ENCODE measurements at places on chromosomes 3 and 15.

DNA sequence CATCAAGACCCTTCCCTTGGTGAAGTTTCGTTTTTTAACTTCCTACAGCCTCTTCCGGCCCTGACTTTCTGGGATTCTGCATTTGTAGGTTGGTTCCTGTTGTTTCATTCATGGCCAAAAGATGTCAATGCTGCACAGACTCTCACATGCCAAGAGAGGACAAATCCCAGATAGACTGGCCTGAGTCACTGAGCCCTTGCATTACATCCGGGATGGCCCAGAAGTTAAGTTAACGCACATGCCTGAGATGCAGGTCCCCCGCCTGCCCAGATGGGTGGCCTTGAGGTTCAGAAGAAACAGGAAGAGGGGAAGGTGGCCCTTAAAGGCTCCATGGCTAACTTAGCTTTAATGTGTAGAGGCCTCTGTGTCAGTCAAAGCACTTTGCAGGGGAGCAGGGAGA is 51.6 kb upstream of the SRGAP3 start:
- no peak for DNase-seq

- peak; percentile 25 for DNase-seq
Observed at GRCh38 chr15:41870689-41871081, 23.2 kb downstream of the SPTBN5 start.

DNA sequence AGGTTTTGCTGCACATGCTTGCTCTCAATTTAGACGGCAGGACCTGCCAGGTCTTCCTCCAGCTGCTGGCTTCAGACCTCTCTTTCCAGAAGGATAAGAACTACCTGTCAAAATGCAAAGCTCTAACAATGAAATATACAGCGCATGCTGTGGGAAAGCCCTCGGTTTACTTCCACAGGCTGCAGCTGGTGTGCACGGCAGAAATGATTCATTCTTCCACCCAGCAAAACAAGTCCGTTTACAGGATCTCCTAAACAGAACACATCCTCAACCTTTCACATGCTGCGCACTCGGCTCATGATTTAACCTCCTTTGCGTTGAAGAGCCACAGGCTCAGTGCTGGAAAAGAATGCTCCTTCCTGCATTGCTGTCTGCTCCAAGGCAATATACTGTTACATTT is 92.4 kb upstream of the WNT5A start:
- DNase-seq, result no peak

DNA sequence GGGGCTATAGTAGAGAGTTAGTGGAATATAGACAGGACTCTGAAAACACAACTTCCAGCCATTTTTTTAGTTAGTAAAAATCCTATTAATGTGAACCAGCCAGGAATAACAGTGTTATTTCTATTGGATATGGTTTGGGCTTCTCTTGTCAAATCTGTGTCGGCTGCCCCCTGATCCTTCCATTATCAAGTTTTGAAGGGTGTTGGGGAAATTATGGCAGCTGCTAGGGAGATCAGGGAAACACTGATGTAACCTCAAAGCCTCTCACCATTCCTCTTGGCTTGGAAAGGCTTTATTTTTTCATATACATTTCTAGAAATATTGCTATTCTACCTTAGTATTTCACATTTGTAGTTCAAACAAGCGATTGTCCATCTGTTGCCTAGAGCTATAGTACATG is 293.7 kb upstream of the TPRG1 start:
- no peak for DNase-seq

DNA sequence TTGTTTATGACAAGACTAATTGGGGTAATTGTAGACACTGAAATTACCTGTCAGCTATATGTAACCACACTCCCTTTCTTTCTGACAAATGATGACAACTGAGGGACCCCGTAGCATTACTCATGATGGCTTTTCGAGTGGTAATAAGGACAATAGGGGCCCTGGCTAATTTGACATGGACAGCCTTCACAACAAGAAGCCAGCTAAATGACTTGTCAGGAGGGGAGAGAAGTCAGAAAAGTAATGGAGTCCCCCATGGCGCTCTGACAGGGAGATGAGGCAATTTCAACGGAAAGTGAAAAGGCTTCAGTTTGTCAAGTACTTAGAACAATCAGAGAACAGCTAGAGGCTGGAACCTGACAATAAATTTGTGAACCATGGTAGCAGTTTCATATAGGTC is 177.3 kb downstream of the CDIN1 start:
- no peak for DNase-seq

- no peak for DNase-seq
Observed at GRCh38 chr15:73885954-73886700, 12.8 kb downstream of the TBC1D21 start.

DNA sequence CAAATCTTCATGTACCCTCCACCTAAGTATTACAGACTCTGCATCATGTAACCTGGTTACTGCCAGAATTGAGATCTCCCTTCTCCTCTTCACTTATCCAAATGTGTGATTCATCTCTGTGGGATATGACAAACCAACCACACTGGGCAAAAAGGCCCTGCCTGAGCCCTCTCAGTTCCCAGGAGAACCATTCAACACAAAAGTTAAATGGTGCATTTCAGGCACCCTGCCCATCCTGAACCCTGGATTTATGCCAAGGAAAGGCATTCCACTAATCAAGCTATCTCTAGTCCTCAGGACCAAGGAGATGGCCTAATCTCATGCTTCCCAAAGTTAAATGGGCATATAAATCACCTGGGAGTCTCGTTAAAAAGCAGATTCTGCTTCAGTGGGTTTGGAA is 108.5 kb downstream of the TNIK start:
- no peak for DNase-seq

DNA sequence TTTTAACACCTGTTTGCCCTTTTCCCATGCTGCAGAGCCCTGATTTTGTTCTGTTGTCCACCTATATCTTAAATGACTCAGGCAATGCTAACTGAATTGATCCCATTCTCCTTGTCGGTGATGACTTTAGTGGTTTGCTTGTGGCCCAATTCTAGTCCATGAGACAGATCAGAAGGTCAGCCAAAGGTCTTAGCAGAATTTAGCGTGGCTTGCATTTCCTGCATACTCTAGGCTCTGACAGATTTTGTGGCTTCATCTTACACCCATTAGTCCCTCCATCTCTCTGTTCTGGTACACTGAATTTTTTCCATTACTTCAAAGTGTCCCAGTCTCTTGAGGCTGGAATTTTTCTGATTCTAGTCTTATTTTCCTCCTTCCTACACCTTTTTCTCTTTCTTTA is 161.9 kb downstream of the STAC start:
- no peak for DNase-seq

- DNase-seq, result no peak
Observed at GRCh38 chr3:168249205-168249549, 153.5 kb upstream of the GOLIM4 start.

DNA sequence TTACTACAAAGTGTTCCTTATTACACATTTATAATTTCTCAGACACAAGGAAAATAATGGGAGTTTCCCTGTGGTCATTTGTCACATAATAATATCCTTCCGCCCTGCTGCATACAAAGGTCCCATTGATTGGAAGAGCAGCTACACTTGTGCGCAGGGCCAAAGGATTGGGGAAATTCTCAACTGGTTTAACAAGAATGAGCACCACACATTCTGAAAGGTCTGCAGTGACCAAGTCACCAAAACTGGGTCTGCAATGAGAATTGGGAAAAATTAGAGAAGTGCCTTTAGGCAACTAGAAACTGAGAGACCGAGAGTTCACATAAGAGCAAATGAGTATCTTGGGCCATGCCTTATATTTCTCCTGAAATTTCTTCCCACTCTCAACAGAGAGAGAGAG is 98.2 kb upstream of the NR2F2 start:
- DNase-seq, result no peak

DNA sequence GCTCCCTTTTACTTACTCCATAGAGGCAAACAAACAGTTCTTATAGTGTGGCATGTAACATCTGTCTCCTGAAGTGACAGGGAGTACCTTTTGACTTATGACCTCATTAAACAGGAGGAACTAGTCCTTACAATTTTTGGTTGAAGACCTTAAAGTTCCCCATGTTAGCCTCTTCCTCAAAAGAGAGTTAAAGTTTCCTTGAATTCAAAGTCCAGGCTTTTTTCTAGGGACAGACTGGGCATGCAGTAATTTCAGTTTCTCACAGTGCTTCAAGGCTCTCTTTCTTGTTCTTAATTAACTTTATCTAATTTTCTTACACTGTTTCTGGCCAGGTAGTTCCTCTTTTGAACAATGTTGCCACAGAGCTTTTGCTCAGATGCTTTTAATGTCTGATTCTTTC is 12.1 kb downstream of the GOLM2 start:
- DNase-seq, result no peak

DNA sequence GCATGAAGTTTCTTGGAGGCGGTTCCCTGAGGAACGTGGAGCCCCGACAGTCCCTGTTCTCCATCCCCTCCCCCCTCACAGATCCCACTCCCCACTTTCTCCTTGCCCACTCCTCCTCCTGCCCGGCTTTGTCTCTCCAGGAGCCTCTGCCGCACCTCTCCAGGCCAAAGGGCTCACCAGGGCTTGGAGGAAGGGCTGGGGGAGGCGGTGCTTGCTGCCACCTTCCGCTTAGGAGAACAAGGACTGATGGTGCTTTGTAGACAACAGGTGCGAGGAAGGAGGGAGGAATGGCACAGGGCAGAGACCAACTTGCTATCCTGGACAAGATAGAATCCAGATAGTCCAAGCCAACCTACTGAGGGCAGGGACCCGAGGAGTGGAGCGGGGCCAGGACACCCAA is 103.5 kb upstream of the SMAD3 start:
- no peak for DNase-seq

DNA sequence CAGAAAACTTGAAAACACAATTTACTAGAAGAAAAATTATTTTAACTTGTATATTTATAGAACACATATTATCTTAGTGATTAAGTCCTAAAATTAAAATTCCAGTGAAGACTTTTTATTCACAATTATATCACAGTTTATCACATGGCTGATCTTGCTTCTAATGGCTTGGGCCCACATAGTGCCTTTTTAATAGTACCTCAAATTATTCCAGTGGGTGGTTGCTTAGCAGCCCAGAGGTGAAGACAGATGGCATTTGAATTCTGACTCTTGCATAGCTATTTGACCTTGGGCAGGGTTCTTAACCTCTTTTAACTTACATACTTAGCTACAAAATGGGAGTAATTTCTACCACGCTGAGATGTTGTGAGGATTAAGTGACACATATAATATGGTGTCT is 214.7 kb upstream of the SGO1 start:
- DNase-seq, result no peak

DNA sequence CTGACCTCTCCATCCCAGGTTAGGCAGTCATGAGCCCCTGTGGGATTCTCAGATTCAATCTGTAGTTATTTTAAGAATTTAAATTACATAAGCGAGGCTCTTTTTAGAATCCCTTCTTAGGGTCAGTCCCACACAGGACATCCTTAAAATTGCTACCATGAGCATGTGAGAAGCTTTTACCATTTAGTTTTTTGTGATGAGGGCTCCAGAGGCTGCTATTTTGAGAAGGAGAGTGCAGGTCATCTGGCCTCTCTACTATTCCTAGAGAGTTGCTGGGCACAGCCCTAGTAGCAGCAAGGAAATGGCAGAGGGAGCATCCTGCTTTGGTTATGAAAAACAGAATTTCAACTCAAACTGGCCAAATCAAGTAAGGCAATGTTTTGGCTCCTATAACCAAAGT is 13.6 kb upstream of the CADPS start:
- no peak for DNase-seq

Data from activated effector memory CD4-positive, alpha-beta T cell treated with Interleukin-2 at 50 U/mL for 16 hours (primary cell).